Peyer's patch (tissue), 4 donors: ENCODE measurements at places on chromosomes 5 and 9. TPM values are rescaled to one million over a fixed set of nuclear protein-coding genes. Genes with fewer than 3 reads are reported as not detected.

The FOXI1 gene
- not detected for total RNA-seq

The LEAP2 gene
- total RNA-seq: 20.1 TPM

The IFNB1 gene
- total RNA-seq: not detected

- no peak for DNase-seq
These were observed 69.6 kb upstream of the TGFBR1 start for GRCh38 chr9:99035313-99035712.

- no peak for DNase-seq
These were observed 37.8 kb upstream of the KIF2A start for GRCh38 chr5:62268234-62268633.

DNA sequence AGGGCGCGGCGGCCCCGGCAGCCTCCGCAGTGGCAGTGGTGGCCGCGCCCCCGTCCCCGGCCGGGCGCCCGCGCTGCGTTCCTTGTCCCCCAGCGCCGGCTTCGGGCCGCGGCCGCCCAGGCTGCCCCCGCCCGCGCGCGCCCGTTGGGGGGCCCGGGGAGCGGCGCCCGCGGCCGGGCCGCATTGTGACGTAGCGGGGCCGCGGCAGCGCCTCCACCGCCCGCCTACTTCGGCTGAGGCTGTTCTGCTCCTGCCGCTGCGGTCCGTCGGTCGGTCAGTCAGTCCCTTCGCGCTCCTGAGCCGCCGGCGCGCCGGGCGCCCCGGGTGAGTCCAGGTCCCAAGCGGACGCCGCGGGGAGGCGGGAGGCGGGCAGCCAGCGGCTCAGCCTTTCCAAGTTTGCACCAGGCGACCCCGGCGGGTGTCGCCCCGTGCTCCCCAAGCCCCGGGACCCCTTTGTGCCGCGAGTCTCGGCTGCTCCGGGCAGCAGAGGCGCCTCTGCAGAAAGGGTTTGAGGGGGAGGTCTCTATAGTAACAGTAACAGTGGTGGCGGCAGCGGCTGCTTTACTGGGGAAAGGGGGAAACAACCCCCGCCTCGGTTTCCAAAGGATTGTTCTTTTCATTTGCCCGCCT lies at the start of gene SNCAIP:
SNCAIP (plus strand) TSS at position 277 of the 630 bp plus-strand sequence. CDS start 78,898 bp downstream, outside the sequence.
- DNase-seq: peak; percentile 50

- no peak for DNase-seq
These were observed 261.6 kb downstream of the MAN2A1 start for GRCh38 chr5:109951348-109951747.

DNA sequence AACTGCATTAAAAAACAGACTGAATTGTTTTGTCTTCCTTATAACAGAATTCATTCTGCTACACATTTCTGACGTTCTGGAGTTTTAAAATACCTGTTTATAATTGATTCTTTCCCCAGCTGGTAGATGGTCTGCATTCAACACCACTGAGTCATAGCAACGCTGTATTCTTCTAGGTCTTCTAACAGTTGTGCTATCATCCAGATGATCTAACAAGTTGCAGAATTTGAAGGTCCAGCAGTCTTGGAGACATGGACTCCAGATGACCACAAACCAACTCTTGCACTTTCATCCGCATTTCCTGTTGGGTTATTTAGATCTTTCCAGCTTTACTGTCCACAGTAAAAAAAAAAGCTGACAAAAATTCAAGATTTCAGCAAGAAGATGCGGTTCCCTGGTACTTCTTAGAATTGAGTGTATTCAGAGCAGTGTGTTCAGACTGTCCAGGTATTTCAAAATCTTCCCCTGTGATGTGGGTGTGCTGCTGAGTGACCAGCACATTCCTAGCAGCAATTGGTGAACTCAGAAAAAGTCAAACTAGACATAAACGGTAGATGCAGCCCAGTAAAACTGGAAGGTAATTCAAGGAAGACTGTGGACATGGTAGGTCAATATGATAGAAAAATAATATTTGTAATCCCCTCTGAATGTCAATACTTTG lies 50.2 kb downstream of the CSNK1A1 start:
- DNase-seq: no peak
